T47D (cell line): ENCODE measurements at places on chromosomes 7 and 10.
A peak's percentile ranks its signal among the peaks of the same experiment; 100 is the strongest.

DNA sequence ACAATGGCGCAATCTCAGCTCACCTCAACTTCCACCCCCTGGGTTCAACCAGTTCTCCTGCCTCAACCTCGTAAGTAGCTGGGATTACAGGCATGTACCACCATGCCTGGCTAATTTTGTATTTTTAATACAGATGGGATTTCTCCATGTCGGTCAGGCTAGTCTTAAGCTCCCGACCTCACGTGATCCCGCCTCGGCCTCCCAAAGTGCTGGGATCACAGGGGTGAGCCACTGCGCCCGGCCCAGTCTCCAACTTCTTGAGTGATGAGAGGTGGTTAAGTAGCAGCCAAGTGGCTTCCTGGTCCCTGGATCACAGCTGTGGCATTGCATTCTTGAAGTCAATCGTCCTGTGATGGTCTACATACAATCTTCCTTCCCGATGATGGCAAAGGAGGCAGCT is 46.1 kb upstream of the NFE2L3 start:
- no peak for DNase-seq

DNA sequence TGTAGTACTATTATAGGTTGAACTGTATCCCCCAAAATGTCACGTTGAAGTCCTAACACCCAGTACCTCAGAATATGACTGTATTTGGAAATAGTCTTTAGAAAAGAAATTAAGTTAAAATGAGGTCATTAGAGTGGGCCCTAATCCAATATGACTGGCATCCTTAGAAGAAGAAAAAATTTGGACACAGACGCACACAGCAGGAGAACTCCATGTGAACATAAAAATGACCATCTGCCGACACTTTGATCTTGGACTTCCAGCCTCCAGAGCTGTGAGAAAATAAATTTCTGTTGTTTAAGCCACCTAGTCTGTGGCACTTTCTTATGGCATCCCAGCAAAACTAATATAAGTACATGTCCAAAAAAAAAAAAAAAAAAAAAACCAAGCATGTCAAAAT is 225.8 kb downstream of the PARD3 start:
- no peak for DNase-seq

DNA sequence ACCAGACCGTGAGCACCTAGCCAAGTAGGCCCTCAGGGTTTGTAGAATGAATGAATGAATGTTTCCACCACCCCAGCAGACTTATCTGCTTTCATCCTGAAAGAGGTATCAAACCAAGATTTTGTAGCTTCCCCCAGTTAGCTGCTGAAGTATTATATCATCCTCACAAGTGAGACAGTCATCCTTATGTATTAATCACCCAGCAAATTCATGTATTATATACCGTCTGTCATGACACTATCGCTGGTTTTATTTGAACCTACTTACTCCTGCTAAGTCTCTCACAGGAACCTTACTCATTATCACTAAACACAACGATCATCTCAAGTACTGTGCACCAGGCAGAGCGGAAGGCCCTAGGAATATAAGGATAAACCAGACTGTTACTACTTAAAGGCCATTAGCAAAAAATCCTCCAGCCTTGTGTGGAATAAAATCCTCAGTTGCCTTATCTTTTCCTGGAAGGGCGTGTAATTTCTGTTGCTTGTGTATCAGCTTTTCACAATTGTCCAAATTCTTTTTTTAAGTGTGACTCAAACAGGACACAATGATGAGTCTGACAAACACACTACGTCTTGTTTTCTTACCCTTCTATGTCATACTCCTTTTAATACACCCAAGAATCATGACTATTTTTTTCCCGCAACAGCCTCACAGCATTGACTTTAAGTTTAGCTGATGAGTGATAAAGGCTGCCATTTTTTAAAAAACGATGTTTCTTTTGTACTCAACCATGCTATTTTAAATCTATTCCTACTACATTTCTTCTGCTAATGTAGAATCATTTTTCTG is 176.1 kb upstream of the KLF14 start:
- DNase-seq: no peak

DNA sequence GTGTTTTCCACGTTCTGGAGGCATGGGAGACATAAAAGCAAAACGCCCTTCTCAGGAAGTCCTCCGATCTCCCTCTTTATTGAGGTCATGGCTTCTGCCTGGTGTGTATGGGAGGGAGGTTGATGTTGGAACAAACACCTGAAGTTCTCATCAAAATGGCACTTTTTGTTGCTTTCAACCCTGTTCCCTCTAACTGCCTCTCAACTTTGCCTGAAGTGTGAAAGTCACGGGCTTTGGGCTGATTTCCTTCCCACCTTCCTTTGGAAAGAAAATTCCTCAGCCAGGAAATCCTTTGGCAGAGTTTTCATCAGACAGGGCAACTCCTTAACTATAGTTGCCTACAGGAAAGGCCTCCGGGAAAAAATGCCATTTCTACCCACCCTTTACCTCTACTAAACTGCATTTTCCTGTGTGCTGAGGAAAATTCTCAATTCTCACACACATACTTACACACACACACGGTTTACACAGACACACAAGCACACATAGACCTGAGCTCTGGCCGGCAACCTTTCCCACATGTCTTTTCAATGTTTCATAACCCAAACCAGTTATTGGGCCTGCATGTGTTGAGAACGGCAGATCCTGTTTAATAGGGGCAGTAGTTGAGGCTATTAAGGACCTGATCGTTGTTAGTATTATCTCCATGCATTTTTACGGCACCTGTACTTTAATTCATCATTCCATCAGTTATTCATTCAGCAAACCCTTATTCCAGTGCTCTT is 36.4 kb downstream of the CYP17A1 start:
- no peak for DNase-seq

- DNase-seq: no peak
Measured at GRCh38 chr10:113569576-113569975, 16.7 kb downstream of the HABP2 start.

DNA sequence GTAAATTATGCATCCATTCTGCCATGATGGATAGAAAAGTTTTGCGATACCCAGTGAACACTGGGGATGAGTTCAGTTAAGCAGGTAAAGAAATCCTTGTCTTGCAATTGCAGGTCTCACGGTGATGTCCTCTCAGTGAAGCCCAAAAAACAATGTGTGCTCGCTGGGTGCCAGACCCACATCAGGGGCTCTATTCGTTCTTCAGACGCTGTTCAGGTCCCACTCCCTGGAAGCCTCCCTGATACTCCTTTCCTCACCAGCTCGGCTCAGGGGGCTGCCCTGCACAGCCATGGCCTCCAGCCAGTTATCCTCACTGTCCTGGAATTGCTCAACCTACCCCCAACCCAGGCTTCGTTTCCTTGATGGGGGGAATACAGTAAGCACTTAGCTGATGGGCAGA is 323.5 kb downstream of the ADARB2 start:
- DNase-seq: no peak

DNA sequence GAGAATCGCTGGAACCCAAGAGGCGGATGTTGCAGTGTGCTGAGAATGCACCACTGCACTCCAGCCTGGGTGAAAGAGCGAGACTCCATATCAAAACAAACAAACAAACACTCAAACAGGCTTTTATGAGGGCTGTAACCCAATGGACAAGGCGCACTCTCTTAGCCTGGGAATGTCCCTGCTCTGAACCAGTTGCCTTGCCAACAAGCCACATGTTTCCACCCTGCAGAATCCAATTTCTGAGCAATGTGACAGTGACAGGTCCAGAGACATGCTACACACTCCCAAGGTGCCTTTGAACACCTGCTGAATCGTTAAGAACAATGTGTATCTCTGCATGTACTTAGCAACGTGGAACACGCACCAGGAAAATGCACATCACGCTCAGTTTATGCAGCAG is 186.8 kb upstream of the AUTS2 start:
- DNase-seq: no peak

- DNase-seq: no peak
Measured at GRCh38 chr7:102068846-102069245, 217.8 kb upstream of the SH2B2 start.

DNA sequence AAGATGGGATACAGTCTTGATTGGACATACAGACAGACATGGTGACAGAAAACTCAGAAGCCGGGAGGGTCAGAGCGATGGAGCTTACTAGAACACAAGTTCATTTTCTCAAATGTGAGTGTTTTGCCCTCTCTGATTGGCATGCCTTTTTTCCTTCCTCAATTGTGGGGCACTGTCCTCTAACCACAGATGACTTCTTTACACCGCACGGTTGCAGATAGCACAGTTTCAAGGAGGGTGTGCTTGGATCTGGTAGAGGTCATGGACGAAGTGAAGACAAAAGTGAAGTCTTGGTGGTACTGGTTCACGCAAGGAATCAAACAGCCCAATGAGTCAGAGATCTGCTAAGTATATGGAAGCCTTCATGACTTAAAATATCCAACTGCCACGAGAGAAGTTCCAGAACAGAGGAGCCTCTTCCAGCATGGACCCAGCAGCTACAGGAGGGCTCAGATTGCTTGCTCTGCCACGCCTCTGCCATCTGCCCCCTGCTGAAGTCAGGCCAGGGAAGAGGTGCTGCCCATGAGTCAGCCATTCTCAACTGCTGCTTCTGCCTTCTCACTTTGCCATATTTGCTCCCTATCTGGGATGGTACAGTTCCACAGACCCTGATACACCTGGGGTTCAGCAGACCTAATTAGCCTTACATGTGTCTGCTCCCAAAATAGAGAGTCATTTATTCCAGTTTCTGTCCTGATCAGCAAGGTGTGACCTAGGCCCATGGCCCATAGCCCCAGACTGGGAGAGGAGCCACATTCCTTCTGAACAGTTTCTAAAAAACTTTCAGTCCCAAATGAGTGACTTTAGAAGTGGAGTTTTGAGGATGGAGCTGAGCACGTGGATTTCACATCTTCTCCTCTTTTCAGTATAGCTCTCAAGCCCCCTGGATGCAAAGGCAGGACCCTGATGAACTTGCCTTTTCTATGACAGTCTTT is 413.8 kb downstream of the KCNMA1 start:
- DNase-seq: no peak

GRCh38 chr10:45424668-45425404 is 50.8 kb downstream of the ALOX5 start:
- no peak for DNase-seq

DNA sequence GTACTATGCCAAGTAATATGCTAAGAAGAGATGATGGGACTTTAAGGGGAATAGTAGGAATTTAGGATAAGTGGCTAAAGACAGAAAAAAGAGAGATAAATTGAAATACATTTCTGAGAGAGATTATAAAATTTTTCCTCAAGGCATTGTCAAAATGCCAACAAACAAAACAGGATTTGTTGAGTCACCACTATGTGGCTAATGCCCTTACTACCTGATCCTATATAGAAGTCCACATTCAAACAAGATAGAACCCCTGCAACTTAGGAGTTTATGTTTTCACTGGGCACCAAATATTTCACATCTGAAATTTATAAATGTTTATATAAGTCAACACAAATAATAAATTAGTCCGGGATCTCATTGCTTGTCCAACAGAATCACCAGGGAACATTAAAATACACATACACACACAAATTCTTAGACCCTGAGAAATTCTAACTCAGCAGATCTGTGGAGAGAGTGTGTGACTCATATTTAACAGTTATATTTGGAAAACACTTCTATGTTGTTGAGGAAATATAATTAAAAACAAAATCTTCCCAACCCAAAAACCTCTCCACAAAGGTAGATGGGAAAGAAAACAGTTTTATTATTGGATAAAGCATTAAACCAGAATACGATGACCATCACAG is 154.3 kb downstream of the PPP1R3A start:
- DNase-seq: no peak

DNA sequence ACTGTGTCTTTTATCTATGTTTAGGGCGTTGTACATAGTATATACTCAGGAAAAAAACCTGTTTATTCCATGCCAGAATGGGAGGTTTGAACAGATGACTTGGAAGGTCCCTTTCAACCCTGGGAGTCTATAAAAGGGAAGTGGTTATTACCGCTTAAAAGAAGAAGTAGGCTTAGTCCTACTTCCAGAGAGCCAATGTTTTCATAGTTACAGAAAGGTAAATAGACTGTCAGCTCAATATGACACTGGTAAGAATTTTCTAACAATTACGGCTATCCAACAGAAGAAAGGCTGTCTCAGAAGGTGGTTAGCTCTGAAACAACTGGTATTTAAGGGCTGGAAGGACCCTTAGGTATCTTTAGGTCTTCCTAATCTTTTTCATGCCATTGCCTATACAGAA is 1.1 kb upstream of the TFAM start:
- DNase-seq: no peak

DNA sequence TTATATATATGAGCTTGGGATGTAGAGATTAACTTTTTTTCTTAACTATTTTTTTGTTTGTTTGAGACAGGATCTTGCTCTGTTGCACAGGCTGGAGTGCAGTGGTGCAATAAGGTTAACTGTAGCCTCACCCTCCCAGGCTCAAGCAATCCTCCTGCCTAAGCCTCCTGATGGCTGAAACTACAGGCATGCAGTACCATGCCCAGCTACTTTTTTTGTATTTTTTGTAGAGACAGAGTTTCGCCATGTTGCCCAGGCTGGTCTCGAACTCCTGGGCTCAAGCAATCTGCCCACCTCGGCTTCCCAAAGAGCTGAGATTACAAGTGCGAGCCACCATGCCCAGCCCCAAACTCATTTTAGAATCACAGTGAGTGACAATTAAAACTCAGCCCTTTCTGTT is 105.2 kb downstream of the CUBN start:
- DNase-seq: no peak

DNA sequence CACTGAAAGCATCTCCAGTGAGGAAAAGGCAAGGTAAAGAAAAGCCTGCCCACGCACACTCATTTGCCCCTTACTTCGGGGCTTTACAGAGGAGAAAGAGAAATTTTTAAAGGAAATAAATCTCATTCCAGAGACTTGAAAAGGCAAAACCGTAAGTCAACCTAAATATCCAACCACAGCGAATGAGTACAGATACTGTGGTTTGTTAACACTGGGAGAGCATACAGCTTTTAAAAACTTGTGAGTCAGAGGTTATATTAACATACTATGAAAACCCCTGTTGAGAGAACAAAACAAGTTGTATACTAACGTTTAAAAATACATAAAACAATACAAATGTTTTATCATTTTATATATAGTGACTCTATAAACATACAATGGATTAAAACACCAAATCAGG is 28.6 kb upstream of the ST7 start:
- DNase-seq: no peak

- peak; percentile 7 for DNase-seq
Measured at GRCh38 chr7:83769407-83769806, 120.5 kb upstream of the SEMA3E start.

GRCh38 chr10:51599647-51600046 is 99.7 kb downstream of the CSTF2T start:
- DNase-seq: no peak

- no peak for DNase-seq
Measured at GRCh38 chr10:34494012-34494411, 321.1 kb downstream of the PARD3 start.

GRCh38 chr10:127159648-127160245 is 36.6 kb downstream of the INSYN2A start:
- DNase-seq: no peak

- no peak for DNase-seq
Measured at GRCh38 chr10:71396084-71396710, 523 bp upstream of the CDH23 start.

DNA sequence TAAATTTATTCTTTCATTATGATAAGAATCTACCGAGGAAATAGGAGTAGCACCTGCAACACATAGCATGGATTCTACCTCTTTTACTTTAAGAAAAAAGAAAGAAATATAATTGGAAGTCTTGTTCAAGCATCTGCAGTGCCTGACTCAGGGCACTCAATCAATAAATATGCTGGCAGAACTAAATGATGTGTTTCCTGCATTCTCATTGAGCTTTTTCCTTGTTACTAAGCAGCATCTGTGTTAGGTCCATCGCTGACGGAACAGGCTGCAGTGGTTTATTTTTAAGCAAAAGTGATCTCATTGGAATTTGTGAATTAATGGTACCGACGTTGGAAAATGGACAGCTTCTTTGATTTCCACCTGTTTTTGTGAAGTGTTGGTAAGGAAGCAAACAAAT is 417.5 kb downstream of the DPP6 start:
- DNase-seq: no peak

GRCh38 chr10:35495521-35496119 is 109.5 kb upstream of the GJD4 start:
- peak; percentile 18 for DNase-seq
